ENCODE measurements at places on chromosomes 6 and 20.
A peak's percentile ranks its signal among the peaks of the same experiment; 100 is the strongest.

DNA sequence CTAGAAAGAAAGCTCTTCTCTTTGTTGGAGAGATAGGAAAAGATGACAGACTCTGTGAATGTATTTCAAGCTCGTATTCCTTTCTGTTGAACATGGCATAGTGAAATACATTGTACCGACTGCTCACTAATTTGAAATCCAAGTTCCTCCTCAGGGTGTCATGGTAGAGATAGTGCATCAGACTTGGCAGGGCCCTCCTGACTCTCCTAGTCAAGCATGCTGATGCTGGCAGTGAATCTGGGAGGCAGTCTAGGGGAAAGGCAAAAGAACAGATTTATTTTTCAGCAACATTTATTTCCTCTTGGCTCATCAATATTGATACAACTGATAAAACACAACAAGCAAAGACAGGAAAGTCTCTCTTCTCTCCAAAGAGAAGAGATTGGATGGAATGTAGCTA, 356.3 kb upstream of the IRAK1BP1 start:
- DNase-seq: no peak

GRCh38 chr6:143270026-143270425, 180.5 kb downstream of the ADAT2 start:
- peak; percentile 71 for DNase-seq

DNA sequence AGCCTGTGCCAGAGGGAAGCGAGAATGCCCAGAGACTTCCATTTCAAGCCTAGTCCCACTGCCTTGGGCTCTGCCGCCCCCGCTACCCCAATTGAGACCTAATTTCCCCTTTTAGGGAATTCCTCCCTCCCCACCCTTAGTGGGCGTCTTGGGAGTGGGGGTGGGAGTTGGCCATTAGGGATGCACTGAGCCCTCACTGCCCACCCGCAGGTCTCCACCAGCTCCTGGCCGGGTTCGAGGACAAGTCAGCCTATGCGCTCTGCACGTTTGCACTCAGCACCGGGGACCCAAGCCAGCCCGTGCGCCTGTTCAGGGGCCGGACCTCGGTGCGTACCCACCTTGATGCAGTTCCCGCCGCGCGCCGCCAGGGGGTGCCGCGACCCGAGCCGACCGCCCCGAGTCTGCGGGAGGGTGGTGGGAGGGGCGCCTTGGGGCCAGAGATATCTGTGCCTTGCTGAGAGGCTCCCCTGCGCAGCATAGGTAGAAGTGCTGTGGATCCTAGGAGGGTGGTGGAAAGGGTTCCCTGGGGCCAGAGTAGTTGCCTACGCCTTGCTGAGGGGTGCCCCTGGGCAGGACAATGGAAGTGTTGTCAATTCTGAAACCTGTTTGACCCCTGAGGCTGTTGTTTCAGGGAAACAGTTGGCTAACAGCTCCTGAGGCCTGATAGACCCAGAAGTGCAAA, 9.2 kb downstream of the ITPA start:
- DNase-seq: peak; percentile 38

DNA sequence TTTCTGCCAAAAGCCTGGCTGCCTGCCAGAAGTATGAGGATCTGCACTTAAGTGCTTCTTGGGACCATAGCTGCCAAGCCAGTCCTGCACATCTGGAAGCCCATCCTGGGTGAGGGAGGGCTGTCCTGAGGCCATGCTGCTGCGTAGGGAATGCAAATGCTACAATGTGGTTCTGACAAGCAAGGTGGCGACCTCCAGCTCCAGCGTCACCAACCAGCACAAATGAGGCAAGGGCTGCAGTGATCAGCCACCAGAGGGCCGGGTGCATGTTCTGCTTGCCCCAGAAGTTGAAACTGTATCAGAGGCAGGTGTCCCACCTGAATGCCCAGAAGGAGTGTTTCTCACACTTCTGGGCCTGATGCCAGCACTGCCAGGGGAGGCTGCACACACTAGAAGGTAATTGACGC, 99.1 kb upstream of the KCNQ5 start:
- DNase-seq: no peak

GRCh38 chr6:156701966-156702365, 75.2 kb upstream of the ARID1B start:
- no peak for DNase-seq

- no peak for DNase-seq
These were observed 566.6 kb upstream of the CITED2 start for GRCh38 chr6:139940741-139941729.

DNA sequence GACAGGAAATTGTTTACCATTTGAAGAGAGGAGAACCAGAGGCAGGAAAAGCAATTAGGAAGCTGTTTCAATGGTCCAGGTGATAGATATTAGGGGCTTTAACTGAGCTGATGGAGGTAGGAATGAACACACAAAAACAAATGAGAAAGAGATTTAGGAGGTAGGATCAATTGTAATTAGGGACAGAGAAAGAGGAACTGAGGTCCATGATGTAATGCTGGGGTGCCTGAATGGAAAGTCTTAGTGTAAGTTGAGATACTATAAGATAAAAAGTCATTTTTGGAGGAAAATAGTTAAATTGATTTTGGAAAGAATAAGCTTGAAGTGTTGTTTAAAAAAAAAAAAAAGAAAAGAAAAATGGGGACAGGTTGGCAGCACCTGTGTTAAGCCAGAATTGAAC, 58.5 kb upstream of the B3GAT2 start:
- DNase-seq: no peak

DNA sequence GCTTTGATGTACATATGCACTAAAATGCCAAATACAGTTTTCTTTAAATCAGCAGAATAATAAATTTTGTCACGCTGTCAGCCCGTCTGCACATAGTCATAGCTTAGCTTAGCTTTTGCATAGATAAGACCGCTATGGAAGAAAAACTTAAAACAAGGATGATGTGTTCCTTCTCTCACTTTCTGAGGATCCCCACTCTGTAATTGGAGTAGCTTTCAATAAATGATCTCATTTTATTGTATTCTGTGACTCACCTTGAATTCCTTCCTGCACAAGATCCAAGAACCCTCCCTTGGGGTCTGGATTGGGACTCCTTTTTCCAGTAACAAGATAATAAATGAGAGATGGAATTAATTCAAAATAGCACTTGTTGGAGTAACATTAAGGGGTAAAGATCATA, 186.2 kb downstream of the CDH26 start:
- no peak for DNase-seq

DNA sequence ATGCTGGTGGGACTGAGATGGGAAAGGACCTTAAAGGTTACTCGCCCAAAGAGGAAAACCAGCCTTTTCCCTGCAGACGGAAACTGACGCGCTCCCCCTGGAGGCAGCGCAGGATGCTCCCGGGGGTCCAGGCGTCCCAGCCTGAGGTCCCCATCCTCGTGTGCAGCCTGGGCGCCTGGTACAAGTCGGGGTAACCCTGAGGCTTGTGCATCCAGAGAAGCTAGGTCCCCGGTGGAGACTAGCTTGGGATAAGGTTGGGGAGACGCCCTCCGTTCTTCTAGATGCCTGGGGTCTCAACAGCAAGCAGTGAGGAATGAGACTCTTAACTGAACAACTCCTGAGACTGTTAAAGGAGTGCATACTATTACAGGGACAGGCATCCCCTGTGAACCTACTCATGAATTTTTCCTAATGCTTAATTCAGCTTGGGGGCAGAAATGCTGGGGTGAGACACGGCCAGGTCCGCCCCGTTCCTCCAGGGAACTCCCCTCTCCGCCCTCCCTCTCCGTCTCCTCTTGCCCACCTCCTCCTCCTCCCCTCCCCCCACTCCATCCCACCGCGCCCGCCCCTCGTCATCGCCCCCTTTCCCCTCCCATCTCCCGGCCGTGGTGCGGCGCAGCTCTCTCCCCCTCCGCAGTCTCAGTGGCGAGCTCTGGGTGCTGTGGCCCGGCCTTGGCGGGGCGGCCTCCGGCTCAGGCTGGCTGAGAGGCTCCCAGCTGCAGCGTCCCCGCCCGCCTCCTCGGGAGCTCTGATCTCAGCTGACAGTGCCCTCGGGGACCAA, at the start of gene PRSS35:
Gene PRSS35, plus strand, starts transcription at position 634 of the 781 bp plus-strand sequence. CDS start 10,908 bp downstream, outside the sequence.
- DNase-seq: peak; percentile 44

DNA sequence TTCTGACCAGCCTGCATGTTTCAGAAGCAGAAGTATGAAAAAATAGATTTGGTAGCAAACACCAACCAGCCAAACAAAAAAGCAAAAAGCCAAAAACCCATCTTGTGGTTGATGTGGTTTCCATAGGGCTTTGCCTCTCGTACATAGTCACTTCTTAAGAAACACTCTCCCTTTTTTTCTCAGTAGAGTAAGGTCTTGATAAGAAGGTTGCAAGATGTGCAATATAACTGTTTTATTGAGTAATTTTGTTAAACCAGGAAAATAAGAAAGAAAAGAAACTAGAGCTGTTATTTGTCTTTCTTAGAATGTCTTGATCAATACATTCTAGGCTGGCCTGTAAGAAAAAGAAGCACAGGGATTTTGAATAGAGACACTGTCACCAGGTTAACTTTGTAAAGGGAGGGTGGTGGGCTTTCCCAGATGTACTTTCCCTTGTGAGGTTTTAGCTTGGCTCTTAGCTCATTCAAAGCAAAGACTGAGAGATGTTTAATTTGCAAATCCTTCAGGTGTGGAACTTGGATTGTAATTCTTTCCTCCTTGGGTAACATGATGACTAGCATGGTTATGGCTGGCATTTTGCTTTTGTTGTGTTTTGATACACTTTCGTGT, 49.7 kb downstream of the AKAP12 start:
- no peak for DNase-seq

DNA sequence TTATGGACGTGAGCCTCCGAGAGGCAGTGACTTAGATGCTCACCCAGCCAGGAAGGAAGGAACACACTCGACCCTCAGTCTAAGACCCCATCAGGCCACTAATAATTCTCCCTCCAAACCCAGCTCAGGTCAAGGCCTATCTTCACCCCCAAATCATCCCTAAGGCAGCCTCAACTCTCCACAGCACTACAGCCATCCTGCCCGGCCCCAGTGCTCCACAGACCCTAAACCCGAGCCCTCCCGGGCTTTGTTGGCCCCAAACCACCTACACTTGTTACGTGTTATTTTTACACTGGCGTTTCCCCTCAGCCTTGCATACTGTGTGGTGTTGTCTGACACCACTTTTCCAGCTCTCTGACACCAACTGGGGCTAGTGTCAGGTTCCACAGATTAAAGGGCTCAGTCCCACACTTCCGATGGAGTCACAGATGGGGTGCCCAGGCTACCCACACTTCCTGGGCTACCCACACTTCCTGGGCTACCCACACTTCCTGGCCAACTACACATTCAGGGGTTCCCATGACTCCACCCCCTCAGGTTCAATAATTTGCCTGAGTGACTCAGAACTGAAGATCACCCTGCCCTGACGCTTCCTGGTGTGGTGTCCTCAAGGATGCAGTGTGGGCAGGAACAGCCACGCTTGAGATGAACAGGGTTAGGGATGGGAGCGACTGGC, 25.3 kb downstream of the RBCK1 start:
- DNase-seq: no peak

DNA sequence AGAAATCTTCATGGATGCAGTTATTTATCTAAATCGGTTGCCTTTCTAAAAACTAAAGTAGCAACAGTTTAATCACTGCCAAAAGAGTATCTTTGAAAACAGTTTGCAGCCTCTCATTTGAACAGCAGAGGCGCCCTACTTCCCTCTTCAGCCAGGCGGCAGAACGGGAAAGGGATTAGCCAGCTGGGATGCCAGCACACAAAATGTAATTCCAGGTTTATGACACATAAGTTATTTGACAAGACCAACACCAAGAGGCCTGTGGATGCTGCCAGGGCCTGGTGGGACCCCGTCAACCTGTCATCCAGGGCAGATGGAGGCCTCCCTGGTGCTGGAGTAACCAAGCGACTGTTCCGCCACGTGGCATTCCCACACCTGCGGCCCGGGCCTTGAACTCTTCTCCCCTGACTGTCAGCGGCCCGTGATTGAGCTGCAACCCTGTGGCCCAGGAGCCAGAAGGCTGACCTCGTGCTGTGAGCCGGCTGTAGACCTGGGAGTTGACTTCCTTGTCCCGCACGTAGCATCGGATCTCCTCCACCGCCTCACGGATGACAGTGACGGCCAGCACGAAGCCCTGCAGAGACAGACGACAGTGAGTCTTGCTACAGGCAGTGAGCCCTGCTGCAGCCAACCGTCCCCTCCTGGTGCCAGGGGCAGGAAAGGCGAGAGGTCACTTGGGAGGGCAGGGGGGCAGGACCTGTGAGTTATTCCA, 55.5 kb downstream of the ATP9A start:
- DNase-seq: peak; percentile 63

DNA sequence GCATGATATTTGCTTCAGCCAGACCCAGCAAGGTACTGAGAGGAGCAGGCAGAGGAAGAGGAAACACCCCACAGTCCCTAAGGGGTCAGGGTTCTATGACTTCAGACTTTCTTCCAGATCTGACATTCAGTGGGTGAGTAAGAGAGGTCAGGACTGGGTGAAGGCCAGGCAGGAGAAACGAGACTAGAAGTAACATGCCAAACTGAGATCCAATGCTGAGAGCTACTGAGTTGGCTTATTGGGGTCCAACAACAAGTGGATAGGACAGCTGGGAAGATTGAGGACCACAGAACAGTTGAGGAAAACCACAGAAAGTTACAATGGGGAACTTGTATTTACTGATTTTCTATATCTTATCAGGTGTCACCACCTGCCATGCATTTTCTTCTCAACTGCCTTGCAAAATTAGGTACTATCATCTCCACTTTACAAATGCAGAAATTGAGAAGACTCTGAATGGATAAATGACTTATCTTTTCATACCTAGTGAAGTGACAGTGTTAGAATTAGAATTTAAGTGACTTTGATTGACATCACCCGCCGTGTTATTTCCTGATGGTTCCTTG, 43.8 kb upstream of the HIVEP1 start:
- DNase-seq: no peak

GRCh38 chr6:5108068-5108467, 22.9 kb downstream of the PPP1R3G start:
- DNase-seq: no peak

- peak; percentile 42 for DNase-seq
These were observed 45.9 kb downstream of the PLAGL1 start for GRCh38 chr6:143961886-143962878.

- DNase-seq: no peak
These were observed 2.7 kb downstream of the VEGFA start for GRCh38 chr6:43772681-43773049.

GRCh38 chr20:38043512-38044300, 10.2 kb downstream of the RPRD1B start:
- DNase-seq: peak; percentile 77

DNA sequence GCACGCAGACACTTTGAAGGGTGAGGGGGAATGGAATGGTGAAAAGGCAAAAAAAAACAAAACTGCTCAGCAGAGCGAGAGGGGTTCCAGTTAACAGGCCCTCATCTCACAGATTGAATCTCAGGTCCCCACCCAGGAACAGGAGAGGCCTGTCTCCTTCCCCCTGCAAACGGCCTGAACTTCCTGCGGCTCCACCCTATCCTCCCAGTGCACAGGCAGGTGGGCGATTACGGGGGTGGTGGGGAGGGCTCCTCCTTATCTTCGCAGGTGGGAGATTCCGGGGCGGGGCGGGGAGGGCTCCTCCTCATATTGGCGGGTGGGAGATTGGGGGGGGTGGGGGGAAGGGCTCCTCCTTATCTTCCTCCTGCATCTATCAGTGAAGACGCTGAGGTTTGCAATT, 129.0 kb downstream of the SOX4 start:
- no peak for DNase-seq

- DNase-seq: no peak
These were observed 45.5 kb downstream of the NDRG3 start for GRCh38 chr20:36700438-36700837.

GRCh38 chr6:87574237-87574804, 15.5 kb downstream of the RARS2 start:
- DNase-seq: no peak

- DNase-seq: no peak
These were observed 411.2 kb downstream of the PHF3 start for GRCh38 chr6:64046746-64047208.
